ENCODE measurements at places on chromosomes 4 and X.

GRCh38 chr4:17511051-17511450 is 839 bp downstream of the QDPR start:
- no peak for DNase-seq

GRCh38 chr4:78032446-78032845 is 24.7 kb upstream of the FRAS1 start:
- no peak for DNase-seq

DNA sequence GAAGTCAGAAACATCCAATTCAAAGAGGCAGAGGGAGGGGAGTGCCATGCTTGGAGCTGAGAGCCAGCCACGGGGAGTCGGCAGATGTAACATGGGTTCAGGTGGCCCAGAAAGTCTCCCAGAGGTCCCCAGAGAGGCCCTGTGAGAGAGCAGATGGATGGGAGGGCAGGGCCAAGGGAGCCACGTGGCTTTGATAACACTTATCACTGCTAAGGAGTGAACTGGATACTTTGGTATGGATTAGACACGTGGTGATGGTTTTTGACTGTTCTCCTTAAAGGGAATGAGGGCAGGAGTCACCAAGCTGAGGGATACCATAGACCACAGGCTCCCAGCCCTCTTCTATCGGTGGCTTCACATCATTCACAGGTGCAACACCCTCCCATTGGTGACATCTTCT is 13.7 kb downstream of the CCKAR start:
- no peak for DNase-seq

GRCh38 chr4:158513256-158513655 is 8.4 kb upstream of the RXFP1 start:
- no peak for DNase-seq

DNA sequence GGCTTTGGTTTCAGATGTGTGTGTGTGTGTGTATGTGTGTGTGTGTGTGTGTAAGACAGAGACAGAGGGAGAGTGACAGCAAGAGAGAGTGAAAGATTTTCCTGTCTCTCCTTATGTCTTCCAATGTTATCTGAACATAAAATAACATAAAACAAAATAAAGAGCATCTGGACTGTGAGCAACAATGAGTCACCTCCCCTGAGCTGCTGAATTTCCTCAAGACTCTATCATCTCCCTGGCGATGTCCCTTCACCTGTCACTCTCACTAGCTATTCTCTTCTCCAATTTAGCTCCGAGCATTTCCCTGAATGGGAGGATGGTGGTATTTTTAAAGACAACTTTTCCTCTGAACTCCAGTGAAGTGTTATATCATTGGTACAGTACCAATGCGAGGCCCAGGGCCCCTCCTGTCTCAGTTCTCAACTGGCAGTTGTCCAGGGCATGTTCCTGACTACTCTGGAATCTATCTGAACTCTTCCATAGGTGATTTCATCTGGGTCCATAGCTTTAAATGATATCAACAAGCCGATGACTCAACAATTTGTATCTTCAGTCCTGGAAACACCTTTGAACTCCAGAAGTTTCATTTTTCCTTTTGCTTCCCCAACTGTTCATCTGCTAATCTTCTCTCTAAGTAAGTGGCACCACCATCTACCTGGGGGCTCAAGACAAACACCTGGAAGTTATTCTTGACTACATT is 195.0 kb upstream of the CLNK start:
- no peak for DNase-seq

- DNase-seq: no peak
Observed at GRCh38 chr4:4379540-4380087, 7.3 kb upstream of the NSG1 start.

GRCh38 chrX:49992853-49993252 is 70.5 kb downstream of the CLCN5 start:
- no peak for DNase-seq

DNA sequence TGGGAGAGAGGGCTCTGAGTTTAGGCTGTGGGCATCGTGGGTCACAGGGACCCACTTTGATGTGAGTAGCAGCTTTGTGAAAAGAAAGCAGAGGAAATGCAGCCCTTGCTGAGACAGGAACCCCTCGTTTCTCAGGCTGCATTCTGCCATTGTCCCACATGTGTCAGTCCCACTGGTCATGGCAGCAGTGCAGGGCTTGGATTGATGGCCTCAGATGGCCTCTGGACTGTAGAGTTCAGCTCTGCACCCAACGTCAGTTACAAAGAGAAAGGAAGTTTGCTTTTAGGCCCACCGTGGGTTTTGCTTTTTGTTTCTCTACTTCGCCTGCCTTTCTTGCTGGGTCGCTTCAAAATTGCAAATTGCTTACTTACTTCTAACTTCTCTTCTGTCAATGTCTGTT is 248.3 kb upstream of the KLF3 start:
- no peak for DNase-seq

- DNase-seq: no peak
Observed at GRCh38 chrX:155888139-155888538, 7.0 kb downstream of the VAMP7 start.

GRCh38 chr4:146260521-146260920 is 46.2 kb downstream of the REELD1 start:
- no peak for DNase-seq

DNA sequence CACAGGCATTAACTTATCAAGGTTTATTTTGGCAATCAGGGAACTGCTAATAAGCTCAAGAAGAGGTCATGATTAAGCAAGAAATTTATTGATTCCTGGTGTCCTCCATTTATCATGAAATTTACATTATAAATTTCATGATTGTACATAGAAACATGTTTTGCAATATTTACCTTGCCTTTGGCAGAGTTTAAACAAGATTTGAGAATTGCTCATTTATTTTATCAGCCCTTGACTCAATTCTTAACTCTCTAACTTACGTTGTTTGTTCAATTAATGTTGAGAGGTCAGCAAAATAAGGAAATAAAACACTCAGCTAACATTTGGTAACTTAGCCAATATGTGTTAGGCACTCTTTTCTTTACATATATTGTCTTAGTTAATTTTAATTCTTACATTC is 286.6 kb downstream of the SLC7A11 start:
- DNase-seq: no peak

DNA sequence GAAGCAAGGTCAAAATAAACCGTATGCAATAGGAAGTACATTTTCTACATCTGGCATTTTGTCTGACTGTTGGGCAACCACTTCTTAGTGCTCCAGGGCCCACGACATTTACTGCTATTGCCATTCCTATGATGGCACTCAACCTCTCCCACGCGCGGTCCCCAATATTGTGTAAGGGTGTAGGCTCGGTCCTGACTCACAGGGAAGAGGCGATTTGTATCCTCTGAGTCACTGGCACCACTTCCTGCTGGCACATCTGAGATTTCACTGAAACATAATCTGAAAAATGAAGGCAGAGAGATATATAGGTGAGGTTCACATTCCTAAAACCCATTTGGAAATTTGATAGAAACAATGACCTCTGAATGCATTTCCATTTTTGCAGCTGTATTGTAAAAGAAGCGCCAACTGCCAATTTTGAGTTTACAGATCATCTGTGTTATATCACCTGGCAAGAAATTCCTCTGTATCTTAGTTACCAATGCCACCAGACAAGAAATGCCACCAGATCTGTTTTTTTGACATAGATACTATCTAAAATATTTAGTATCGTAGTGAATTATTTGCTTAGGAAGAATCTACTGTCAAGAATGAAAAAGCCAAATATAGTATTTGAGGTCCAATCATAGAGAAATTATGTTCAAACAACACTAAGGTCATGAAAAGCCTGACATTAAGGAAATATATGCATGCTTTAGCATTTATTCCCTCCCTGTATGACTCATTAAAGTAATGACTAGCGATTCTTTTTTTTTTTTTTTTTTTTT is 9.8 kb downstream of the EREG start:
- no peak for DNase-seq

GRCh38 chrX:130793975-130794374 is 109.0 kb downstream of the ENOX2 start:
- no peak for DNase-seq

DNA sequence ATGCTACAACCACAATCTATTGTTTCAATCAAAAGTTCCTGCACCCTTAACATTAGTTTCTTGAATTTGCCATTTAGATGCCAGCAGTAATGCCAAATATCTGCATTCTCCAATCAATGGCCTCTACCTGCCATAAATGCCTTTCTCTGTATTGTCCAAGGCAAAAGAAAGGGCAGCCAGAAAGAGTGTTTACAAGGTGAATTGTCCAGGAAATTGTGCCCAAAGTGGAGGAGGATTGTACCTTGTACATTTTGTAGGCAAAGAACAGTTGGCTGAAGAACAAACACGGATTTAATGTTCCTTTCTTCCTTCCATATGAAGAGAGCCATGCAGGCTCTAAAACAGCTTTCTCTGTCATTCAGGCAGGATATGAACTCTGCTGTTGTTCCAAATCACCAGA is 181.5 kb downstream of the GUCY2F start:
- no peak for DNase-seq

DNA sequence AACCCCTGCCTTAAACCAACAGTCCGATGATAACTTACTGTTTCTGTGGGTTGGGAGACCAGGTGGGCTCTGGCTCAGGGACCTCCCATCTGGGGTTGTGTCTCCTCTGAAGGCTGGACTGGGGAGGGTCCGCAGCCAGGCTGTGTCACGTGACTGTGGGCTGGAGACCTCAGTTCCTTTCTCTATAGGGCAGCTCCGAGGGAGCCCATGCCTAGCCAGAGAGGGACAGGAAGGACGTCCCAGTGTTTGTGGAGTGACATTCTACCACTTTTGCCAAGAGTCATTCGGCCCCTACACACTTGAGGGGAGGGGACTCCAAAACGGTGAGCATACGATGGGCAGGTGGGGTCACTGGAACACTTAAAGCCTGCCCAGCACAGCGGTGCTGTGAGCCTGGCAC is 4.5 kb downstream of the PCGF3 start:
- DNase-seq: no peak

- DNase-seq: no peak
Observed at GRCh38 chr4:37715889-37716402, 29.8 kb upstream of the RELL1 start.

GRCh38 chr4:117654079-117654478 is 380.2 kb upstream of the NDST3 start:
- DNase-seq: peak; percentile 39

DNA sequence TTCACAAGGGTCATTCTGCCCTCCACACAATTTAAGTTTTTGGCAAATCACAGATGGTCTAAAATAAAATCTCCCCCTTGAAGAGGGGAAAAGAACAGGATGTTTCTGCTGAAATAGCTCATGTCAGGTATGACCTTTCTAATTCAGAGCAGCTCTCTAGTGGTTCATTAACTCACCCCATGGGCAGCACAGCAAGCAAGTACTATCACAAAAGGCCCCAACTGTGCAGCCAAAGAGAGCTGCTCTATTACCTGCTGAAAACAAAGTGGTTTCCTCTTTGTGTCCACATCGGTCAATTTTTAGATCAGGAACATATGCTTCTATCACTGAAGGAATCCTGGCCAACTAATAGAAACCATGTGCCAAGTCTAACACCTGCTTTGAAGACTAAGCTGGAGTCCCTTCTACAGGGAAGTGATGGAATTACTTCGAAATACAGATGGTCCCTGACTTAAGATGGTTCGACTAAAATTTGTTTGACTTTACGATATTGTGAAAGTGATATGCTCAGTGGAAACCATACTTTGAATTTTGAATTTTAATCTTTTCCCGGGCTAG is 164.3 kb downstream of the ENOX2 start:
- no peak for DNase-seq

DNA sequence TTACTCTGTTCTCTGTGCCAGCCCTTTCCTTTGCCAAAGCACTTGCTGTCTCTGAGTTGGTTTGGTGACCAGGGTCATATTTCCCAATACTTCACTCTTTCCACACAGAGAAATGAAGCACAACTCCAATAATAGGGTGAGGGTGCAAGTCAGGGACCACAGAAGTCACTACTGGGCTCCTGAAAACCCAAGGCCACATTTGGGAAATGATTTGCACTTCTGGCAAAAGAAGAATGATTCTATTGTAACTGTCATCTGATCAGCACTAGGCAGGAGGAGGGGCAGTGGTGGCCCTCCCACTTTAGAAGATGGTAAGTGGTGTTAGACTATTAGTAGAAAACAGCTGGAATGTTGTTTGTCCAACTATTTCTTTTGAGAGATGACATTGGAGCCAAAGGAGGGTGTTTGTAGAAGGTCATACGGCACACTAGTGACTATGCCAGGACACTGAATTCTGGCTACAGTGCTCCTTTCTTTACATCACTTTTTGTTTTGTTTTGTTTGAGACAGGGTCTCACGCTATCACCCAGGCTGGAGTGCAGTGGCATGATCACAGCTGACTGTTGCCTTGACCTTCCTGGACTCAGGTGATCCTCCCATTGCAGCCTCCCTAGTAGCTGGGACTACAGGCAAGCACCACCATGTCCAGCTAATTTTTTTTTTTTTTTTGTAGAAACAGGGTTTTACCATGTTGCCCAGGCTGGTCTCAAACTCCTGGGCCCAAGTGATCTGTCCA is 10.8 kb upstream of the HADH start:
- DNase-seq: no peak

GRCh38 chr4:114770624-114771023 is 172.0 kb downstream of the UGT8 start:
- no peak for DNase-seq

- DNase-seq: no peak
Observed at GRCh38 chr4:38106311-38106710, 146.1 kb downstream of the PTTG2 start.

- DNase-seq: no peak
Observed at GRCh38 chr4:150619042-150619441, 37.1 kb downstream of the MAB21L2 start.

DNA sequence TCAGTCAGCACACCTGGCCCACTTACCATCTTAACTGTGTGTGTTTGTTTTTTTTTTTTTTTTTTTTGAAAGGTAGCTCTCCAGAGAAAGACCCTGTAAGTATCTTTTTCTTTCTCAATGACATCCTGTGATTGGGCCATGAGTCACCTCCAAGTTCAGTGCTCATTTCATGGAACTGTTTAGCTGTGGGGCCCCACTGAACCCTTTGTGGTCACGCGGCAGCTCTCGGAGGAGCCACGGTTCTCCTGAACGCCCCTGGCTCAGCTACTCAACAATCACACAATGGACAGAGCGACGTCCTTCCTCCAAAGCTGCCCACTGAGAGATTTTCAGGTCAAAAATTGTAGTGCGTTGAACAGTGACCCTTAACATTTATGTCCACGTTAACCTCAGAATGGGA is 14.2 kb upstream of the IL3RA start:
- no peak for DNase-seq

- no peak for DNase-seq
Observed at GRCh38 chrX:27823812-27824211, 16.0 kb downstream of the MAGEB10 start.
